ENCODE measurements at places on chromosomes 7 and 10.

DNA sequence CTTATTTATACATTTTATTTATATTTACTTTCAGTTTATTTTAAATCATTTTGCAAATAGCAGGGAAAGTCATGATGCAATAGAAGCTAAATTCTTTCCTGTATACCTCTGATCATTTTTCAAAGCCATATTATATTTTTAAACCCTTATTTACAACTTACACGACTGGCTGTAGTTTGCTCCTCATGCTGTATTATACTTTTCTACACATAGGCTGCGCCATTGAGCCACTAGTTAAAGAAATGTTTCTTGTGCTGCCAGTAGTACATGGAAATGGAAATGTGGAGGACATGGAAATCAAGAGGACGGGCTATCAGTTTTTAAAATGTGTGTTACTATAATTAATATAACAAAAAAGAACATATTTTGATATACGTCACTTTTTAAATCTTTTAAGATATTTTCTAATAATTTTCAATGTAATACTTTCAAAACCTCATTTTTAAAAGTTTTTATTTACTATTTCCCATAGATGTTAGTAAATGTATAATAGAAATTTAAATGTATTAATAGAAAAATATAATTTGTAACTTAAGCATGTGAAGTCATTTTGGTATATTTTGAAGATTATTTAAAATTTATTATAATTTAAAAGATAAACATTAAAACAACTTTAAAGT is 118.5 kb downstream of the VTI1A start:
- DNase-seq, result no peak

- DNase-seq, result no peak
These were observed 250.3 kb upstream of the NFE2L3 start for GRCh38 chr7:25901658-25902057.

- no peak for DNase-seq
These were observed 54.9 kb upstream of the ZNF800 start for GRCh38 chr7:127447326-127447945.

DNA sequence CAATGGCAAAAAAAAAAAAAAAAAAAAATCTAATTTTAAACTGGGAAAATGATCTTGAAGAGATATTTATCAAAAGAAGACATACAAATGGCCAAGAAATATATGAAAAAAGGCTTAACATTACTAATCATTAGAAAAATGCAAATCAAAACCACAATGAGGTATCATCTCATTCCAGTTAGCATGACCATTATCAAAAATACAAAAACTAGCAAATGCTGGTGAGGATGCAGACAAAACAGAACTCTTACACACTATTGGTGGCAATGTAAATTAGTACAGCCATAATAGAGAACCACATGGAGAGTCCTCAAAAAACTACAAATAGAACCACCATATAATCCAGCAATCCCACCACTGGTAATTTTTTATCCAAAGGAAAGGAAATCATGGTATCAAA is 489.6 kb downstream of the TNS3 start:
- DNase-seq, result no peak

- DNase-seq, result no peak
These were observed 22.0 kb downstream of the GRM3 start for GRCh38 chr7:86665669-86666068.

- DNase-seq, result no peak
These were observed 42.4 kb upstream of the NANOS1 start for GRCh38 chr10:118986815-118987790.

- DNase-seq, result no peak
These were observed 93.2 kb downstream of the REEP3 start for GRCh38 chr10:63614371-63614891.

- no peak for DNase-seq
These were observed 732 bp downstream of the FAM53B start for GRCh38 chr10:124743191-124744101.

GRCh38 chr10:83925133-83925532 is 214.2 kb upstream of the GHITM start:
- DNase-seq, result no peak

DNA sequence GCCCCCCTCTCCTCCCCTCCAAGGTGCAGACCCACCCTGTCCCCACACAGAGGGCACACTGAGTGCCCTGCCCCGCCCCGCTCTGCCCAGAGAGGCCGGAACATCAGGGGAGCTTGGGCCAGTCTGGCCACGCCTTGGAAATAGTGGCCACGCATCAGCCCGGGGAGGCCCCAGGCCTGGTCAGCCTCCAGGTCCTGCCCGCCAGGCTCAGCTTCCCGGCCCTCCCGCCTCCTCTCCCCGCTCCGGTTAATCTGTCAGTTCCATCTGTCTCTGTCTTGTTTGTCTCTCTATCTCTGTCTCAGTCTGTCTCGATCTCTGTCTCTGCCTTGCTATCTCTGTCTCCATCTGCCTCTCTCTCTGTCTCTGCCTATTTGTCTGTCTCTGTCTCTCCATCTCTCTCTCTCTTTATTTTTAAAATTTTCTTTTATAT is 28.9 kb upstream of the TNRC18 start:
- DNase-seq, result no peak

- DNase-seq, result no peak
These were observed 349.8 kb downstream of the SDK1 start for GRCh38 chr7:3650844-3651243.

GRCh38 chr10:69797959-69798358 is 3.7 kb upstream of the COL13A1 start:
- no peak for DNase-seq

GRCh38 chr10:124686707-124687376 is 57.3 kb downstream of the FAM53B start:
- DNase-seq, result no peak

- no peak for DNase-seq
These were observed 337.9 kb downstream of the FGFR2 start for GRCh38 chr10:121260377-121260776.

- DNase-seq, result no peak
These were observed 1.7 kb downstream of the KLF6 start for GRCh38 chr10:3783316-3783681.
